ENCODE measurements at places on chromosomes 6 and 20. TPM values are rescaled to one million over a fixed set of nuclear protein-coding genes. Genes with fewer than 3 reads are reported as not detected.

Gene HUS1B
- 0.20 TPM for polyA plus RNA-seq

Gene FOXS1
- 6.0 TPM for polyA plus RNA-seq

Gene CYP39A1
- polyA plus RNA-seq = 9.4 TPM

Gene CNR1
- polyA plus RNA-seq = 0.28 TPM

DNA sequence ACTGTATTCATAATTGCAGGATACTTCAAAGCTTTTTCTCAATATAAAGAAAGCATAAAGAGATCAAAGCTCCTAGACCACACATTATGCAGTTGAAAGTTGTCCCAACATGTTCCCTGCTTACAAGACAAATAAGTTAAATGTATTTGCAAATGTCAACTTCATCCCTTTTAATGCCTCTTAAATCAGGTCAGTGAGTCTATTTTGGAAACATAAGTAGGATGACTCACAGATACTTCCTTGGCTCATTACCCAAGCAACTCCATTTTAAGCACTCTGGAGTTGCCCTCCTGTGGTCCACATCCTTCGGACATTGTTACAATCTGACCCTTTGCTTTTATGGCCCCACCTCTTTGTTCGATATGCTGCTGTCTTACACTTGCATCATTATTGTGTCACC, 162.0 kb downstream of the FAXC start:
- no peak for DNase-seq

DNA sequence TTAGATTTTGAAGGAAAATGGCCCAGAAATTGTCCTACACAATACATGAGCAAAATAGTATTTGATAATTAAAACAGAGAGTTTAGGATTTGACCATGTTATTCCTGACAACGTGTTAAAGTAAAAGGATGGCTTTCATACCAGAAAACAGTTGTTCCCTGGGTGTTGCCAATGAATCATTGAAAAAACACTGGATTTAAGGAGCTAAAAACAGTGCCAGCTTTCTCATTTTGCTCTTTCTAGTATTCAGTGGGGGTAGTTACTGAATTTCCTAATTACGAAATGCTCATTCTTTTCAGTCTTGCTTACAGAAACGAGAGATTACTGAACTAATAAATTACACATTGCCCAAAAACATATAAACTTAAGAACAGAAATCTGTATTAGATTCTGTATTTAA, 26.6 kb upstream of the SNAP91 start:
- DNase-seq = no peak

- no peak for DNase-seq
Measured at GRCh38 chr6:110656492-110656891, 158.8 kb downstream of the CDK19 start.

Measured in left lung (tissue), 14 donors.